ENCODE measurements at places on chromosomes 1 and 21.
A peak's percentile ranks its signal among the peaks of the same experiment; 100 is the strongest.

- DNase-seq = peak; percentile 65
Measured at GRCh38 chr1:64000021-64000420, 203.4 kb upstream of the UBE2U start.

DNA sequence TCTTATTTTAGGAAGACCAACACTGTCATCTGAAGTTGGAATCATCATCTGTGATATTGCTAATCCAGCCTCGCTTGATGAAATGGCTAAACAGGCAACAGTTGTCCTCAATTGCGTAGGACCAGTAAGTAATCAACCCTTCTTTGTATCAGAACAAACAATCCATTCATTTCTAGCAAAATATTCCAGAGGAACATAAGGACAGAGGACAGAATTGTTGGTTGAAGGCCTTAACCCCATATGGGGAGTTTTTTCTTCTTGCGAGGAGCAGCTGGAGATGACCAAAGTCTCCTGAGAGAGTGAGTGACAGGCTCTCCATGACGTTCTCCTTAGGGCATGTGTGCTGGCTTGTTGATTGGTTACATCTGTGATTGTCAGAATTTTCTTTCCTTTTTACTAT lies 2.7 kb downstream of the SCCPDH start:
- no peak for DNase-seq

DNA sequence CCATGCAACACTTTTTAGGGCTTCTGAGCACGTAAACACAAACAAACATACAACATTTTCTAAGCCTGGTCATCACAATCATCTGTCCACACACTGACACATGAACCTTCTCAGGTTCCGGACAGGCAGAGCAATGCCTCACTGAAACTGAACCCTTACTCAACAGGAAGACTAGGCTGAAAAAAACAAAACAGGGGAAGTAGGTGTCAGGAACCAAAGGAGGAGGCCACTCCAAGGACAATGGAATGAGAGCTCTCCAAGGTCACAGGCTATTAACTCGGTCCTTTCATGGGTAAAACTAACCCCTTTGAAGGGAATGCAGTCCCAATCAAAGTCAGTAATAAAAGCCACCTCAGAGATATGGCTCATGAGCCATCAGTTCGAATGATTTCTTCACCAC lies 76.6 kb downstream of the FAM78B start:
- no peak for DNase-seq

DNA sequence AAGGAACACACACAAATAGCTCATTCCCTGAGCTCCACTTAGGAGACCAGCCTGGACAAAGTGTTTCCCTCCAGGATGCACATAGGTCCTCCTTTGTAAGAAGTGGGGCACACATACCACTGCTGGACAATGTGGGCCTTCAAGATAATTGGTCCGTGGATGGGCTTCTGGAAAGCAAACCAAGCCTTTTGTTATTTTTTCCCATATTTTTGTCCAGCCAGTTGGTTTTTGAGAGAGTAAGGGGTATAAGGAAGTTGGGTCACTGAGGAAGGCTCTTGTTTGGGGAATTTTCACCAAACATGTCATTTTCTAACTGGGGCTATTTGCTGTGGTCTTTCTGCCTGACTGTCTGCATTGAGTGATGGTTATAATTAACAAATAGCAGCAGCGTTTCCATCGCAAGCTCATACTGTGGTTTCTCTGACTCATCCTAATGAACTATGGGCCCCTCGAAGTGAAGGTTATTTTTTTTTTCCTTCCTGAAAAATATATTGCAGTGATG lies 306.3 kb upstream of the DUSP10 start:
- DNase-seq = peak; percentile 49

DNA sequence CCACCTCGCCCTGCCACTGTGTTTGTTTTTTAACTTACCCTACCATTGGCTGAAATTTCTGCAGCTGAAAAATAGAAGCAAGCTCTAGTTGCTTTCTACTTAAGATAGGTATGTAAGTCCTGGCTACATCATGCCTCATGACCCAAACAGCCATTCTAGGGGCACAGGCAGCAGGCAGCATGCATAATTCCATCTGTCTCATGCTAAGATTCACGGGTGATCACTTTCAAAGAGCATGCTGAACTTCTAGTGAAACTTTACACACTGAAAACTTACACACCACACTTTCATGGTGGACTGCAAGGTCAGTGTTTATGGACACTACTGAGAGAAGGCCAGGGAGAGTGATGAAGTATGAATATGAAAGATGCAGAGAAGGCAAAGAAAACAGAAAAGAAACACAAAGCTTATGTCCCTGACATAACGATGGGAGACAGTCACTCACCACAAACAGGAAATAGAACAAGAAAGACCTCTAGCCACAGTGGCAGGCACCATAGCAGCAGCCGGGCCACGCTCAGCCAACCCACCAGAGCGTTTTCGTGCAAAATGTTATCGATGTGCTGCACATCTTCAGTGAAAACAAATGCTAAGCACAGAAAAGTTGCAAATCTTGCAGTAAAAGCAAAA lies 102.3 kb upstream of the TIAM1 start:
- DNase-seq = no peak

GRCh38 chr1:164563721-164564360 lies 4.9 kb downstream of the PBX1 start:
- no peak for DNase-seq

GRCh38 chr1:7808253-7808844 lies 24.3 kb downstream of the PER3 start:
- DNase-seq = peak; percentile 7

GRCh38 chr1:229156872-229157271 lies 114.0 kb upstream of the RAB4A start:
- DNase-seq = no peak

DNA sequence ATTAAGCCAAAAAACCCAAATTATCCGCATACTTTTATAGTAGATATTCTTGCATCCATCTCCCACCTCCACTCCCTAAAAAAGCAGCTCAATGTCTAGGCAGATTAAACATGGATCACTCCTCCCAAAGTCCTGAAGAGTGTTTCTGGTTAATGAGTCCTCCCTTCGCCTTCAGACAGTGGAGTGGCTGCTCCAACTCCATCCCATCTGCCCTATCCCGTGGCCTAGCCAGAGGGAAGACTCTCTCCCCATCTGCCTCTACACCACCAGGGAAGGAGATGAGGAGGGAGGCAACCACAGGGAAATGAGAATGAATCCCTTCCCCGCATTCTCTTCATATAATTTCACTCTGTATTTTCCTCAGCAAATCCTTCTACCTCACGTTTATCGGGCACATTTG lies 103.8 kb downstream of the SLC45A1 start:
- DNase-seq = peak; percentile 5

DNA sequence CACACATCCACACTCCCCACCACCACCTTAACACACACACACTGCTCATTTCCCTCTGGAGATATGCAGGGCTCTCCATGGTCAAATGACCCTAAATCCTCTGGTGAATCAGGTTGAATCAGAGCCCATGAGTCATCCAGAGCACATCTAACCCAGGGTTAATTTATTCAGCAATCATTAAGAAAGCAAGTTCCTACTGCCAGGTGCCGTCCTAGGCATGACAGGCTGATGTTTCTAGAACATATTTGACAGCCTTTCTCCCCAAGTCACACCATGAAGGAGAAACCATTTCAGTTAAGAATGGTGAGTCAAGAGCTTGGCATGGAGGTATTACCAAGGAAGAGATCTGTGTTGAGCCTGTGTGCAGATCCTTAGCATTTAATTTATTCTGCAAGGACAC lies 194.3 kb upstream of the CAMK1G start:
- peak; percentile 92 for DNase-seq

DNA sequence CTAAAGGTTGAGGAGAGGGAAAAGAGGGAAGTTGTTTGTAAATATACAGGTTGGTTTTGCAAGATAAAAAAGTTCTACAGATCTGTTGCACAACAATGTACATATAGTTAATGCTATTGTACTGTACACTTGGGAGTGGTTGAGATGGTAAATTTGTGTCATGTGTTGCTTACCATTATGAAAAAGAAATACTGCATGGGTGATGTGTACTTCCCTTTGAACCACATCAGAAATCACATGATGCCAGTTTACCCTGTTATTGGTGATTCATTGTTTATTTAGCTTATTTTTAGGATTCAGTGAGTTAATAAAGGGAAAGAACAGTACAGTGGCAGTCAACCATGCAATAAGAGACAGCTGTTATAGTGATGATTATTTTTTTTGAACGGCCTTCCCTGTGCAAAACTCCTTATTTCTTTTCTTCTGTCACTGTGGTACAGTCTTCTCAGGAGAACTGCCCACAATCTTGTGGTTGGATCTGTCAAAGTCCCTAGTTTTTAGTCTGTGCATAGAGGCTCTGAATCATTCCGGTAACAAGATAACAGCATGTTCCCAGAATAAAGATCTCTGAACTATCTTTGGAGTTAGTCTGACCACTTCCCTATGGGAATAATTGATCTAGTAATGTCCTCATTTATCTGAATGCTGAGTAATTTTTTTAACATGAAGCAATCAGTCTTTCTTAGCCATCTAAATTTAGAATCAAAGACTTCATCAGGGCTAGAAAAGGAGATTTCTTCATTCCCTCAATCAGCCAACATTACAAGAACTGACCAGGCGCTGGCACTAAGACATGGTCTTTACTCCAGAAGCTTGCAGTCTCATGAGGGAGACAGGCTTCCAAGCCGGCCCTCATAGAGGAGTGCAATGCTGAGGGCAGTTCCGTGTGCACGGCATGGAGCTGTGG lies 84.2 kb downstream of the SH3GLB1 start:
- DNase-seq = peak; percentile 76

- no peak for DNase-seq
Measured at GRCh38 chr1:22932803-22933470, 39.7 kb downstream of the LACTBL1 start.

GRCh38 chr1:55623311-55623710 lies 408.1 kb upstream of the USP24 start:
- DNase-seq = no peak

GRCh38 chr1:46442317-46443161 lies 47.1 kb upstream of the DMBX1 start:
- peak; percentile 76 for DNase-seq

DNA sequence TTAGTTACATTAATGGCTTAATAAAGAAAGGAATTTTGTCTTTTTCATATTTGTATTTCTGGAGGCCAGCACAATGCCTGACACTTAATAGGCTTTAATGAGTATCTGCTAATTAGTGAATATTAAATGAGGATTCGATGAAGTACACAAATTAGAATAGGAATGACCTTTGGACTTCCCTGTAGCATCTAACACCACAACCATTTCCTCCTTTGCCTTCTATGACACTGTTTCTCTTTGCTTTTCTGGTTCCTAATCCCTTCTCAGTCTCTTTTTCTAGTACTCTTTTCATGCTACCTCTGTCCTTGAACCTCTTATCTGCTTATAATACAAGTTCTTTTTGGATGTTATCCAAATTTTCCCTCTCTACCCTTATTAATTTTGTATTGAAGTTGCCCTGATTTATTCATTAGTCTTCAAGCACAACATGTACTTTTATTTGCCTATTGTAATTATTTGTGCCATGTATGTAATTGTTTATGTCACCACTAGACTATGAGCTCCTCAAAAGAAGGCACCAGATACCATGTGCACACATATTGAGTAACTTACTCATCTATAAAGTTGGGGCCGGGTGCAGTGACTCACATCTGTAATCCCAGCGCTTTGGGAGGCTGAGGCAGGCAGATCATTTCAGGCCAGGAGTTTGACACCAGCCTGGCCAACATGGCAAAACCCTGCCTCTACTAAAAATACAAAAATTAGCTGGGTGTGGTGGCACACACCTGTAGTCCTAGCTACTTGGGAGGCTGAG lies 23.8 kb downstream of the RPS27 start:
- peak; percentile 74 for DNase-seq

Measured in HFFc6 (cell line).